Activated CD4-positive, alpha-beta T cell treated with anti-CD3 and anti-CD28 coated beads for 1 hour (primary cell): ENCODE measurements at places on chromosomes 11 and 22.
A peak's percentile ranks its signal among the peaks of the same experiment; 100 is the strongest.

GRCh38 chr22:20117633-20118299 is 740 bp upstream of the TRMT2A start:
- DNase-seq = peak; percentile 38

DNA sequence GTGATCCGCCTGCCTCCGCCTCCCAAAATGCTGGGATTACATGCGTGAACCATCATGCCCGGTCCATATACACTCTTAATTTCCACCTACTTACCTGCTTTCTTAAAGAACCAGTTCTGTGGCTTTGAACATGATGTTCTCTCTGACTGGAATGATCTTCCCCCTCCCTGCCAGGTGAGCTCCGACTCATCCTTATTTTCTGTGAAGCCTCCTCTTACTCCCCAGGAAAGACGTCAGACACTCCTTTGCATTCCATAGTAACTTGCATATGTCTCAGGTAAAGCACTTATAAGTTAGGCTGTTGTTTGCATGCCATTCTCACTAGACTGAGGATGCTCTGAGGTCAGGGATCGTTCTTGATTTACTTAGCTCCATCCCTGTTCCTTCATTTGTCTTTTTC is 91.8 kb upstream of the RAB1B start:
- no peak for DNase-seq

- DNase-seq = no peak
Measured at GRCh38 chr22:32947573-32947972, 110.6 kb downstream of the SYN3 start.

DNA sequence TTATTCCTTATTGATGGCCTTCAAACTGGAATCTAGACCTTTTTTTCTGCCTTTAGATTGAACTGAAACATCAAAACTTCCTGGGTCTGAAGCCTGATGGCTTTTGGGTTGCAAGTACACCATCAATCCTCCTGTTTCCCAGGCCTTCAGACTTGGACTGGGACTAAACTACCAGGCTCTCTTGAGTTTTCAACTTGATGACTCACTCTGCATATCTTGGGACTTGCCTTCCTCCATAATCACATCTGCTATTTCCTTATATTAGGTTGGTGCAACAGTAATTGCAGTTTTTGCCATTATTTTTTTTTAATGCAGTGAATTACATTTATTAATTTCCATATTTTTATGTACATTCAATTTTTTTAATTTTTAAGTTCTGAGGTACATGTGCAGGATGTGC is 7.0 kb downstream of the OR51B5 start:
- DNase-seq = no peak

DNA sequence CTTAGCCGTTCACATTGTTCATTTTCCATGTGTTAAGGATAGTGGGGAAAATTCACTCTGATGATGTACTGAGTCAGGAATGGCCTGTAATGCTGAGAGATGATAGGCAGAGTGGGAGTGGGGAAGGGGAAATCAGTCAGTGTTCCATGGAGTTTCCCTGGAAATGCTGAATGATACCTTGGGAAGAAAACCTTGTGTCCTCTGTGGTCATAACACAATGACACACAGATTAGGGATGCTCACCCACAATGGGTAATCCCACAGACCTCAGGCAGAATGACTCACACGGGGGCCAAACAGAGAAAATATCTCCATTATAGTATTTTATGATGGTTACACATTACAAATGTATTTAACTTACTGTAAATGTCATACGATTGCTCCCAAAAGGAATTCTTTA is 118.0 kb downstream of the SNX19 start:
- DNase-seq = no peak

- DNase-seq = no peak
Measured at GRCh38 chr11:10590218-10590915, 21.9 kb upstream of the LYVE1 start.

DNA sequence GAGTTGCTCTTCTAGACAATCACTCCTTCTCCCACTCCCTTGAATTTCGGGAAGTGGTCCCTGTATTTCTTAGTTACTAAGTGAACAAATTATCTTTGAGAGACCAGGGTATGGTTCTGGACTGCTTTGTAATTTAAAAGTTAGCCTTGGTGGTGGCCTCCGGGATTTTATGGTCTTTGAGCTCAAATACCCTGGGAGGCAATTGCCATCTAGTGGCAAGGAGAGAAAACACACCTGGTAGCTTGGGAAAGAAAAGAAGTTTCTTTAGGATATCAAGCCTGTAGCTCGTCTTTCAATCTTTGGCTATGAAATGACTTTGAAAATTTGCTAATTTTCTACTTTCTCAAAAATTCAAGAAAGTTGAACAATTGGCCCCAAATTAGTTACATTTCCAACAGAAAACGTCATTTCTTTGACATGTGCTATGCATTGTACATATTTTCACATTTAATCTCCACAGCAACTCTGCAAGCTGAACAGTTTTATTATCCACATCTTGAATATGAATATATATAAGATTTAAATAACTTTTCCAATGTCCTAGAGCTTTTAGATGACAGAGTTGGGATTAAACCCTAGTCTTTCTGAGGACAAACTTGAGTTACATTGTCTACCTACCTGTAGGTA is 39.1 kb downstream of the MMP27 start:
- DNase-seq = no peak

DNA sequence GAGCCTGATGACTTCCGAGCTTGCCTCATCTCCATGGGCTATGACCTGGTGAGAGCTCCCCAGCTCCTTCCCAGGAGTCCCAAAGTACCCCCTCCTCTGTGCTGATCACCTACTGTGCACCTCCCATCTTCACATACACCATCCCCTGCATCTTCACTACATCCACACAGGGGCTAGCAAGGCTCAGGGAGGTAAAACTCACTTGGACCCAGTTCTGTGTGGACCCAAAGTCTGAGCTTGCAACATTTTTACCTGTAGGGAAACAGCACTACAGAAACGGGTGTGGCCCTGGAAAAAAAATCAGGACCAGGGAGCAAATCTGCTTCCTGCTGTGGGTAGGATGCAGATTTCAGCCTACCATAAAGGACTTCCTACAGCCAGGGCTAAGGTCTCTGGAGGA is 6.1 kb downstream of the CTSF start:
- DNase-seq = no peak

DNA sequence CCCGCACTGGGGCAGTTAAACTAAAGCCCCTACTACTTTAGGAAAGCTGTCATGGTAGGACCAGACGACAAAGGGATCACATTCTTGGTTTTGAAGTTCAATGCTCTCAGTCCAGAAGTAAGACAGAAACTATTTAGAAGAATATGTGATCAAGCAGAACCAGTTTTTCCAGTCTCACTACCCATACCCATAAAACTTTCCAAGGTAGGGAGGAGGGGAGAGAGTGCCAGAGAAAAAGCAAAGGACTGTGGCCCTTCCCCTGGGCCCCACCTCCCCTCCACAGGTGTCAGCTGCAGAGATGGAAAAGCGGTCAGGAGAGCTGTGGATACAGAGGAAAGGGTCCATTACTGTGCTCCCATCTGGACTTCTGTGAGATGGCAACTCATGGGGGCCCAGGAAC is 587.1 kb downstream of the SOX6 start:
- no peak for DNase-seq
